Breast epithelium (tissue), 4 donors: ENCODE measurements at places on chromosomes 2 and 18. TPM values are rescaled to one million over a fixed set of nuclear protein-coding genes. Genes with fewer than 3 reads are reported as not detected.

Gene ANKRD62
- total RNA-seq, result not detected

Gene PRKAG3
- not detected for total RNA-seq

Gene EVX2
- total RNA-seq, result not detected

Gene DNER
- 1.6 TPM for total RNA-seq

Gene KCNF1
- 0.29 TPM for total RNA-seq

Gene DOK6
- total RNA-seq, result 1.3 TPM
